ENCODE measurements at places on chromosomes 5 and 9. TPM values are rescaled to one million over a fixed set of nuclear protein-coding genes. Genes with fewer than 3 reads are reported as not detected.

The LCN12 gene
- polyA plus RNA-seq: 20.9 TPM

The TMEM215 gene
- polyA plus RNA-seq: not detected

The CDX1 gene
- 0.34 TPM for polyA plus RNA-seq

The LCN10 gene
- 0.24 TPM for polyA plus RNA-seq

The PCDHGC3 gene
- 110 TPM for polyA plus RNA-seq

The TRMT10B gene
- polyA plus RNA-seq: 26.4 TPM

The PPP2R2B gene
- 0.28 TPM for polyA plus RNA-seq

The QRFP gene
- polyA plus RNA-seq: 0.47 TPM

The BAG1 gene
- 58.0 TPM for polyA plus RNA-seq

- H3K27ac ChIP-seq: no peak overlapping the region
- DNase-seq: no peak
- H3K4me1 ChIP-seq: peaks cover 10% of the 10 kb centered on the region
- H3K36me3 ChIP-seq: no peaks in the 10 kb centered on the region
- H3K4me3 ChIP-seq: no peak overlapping the region
These were observed 134.7 kb downstream of the GADD45G start for GRCh38 chr9:89739511-89739910.

DNA sequence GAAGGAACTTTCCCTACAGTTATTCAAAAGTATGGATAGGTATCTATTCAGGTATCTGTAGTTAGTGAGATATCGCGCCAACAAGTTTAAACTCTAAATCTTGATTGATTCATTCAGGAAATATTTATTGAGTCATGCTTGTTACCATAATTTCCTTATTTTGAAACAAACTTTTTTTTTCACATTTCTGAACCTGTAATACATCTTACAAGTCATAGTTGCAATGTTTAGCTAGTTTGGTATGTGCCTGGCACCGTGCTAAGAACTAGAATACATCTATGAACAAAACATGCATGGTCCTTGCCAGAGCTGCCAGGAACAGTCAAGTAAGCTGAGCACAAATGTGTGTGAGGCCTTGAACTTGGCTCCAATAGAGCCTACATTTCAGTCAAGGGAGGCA, 226.4 kb downstream of the PCSK5 start:
- no peaks in the 10 kb centered on the region for H3K4me1 ChIP-seq
- DNase-seq: no peak
- no peak overlapping the region for H3K27ac ChIP-seq
- H3K27me3 ChIP-seq: no peaks in the 10 kb centered on the region
- H3K4me3 ChIP-seq: no peak overlapping the region

GRCh38 chr9:18260521-18260920, 213.4 kb upstream of the ADAMTSL1 start:
- H3K27me3 ChIP-seq: peaks cover 4% of the 10 kb centered on the region
- H3K4me1 ChIP-seq: no peaks in the 10 kb centered on the region
- no peak overlapping the region for H3K4me3 ChIP-seq
- no peak overlapping the region for H3K27ac ChIP-seq
- H3K36me3 ChIP-seq: no peaks in the 10 kb centered on the region
- no peak for DNase-seq

GRCh38 chr9:99309141-99309939, 87.3 kb downstream of the SEC61B start:
- no peaks in the 10 kb centered on the region for H3K36me3 ChIP-seq

DNA sequence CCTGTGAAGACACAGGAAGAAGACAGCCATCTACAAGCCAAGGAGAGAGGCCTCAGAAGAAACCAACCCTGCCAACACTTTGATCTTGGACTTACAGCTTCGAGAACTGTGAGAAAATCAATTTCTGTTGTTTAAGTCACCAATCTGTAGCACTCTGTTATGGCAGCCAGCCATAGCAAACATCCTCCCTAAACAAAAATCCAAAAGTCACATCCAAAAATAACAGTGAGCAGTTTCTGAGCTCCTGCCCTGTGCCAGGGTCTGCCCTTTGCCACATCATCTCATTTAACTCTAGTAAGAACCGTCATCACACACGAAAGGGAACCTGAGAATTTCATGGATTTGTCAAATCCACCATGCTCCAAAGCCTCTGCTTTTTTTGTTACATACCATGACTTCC, 118.8 kb downstream of the TRIM36 start:
- no peak for DNase-seq
- no peaks in the 10 kb centered on the region for H3K4me1 ChIP-seq
- no peak overlapping the region for H3K27ac ChIP-seq

DNA sequence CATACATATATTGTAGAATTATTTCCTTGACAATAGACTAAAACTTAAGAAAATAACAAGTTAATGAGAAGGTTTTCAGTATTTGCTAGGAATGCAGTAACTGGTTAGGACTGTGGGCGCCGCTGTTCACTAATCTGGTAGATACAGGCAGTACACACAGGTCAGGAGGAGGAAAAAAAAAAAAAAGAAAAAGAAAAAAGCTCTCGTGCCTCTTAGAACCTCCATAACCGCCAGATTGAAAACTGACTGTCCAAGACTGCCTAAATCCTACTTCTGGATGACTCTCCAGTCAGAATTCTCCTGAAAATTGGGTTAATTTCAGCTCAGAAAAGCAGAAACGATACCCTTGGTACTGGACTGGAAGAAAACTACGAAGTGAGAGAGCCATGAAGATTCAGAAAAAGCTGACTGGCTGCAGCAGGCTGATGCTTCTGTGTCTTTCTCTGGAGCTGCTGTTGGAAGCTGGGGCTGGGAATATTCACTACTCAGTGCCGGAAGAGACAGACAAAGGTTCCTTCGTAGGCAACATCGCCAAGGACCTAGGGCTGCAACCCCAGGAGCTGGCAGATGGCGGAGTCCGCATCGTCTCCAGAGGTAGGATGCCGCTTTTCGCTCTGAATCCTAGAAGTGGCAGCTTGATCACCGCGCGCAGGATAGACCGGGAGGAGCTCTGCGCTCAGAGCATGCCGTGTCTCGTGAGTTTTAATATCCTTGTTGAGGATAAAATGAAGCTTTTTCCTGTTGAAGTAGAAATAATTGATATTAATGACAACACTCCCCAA, at the start of gene PCDHGA1:
Gene PCDHGA1, plus strand, starts transcription at position 216 of the 782 bp plus-strand sequence.
- H3K27me3 ChIP-seq: peaks cover 81% of the 10 kb centered on the region
- no peaks in the 10 kb centered on the region for H3K4me1 ChIP-seq
- H3K4me3 ChIP-seq: no peak within 1 kb of the TSS
- no peak within 1 kb of the TSS for H3K27ac ChIP-seq
- no peak for DNase-seq

- no peak overlapping the region for H3K27ac ChIP-seq
- no peaks in the 10 kb centered on the region for H3K27me3 ChIP-seq
- no peaks in the 10 kb centered on the region for H3K4me1 ChIP-seq
- DNase-seq: no peak
- H3K4me3 ChIP-seq: no peak overlapping the region
These were observed 146.1 kb upstream of the ZNF462 start for GRCh38 chr9:106716820-106717219.

DNA sequence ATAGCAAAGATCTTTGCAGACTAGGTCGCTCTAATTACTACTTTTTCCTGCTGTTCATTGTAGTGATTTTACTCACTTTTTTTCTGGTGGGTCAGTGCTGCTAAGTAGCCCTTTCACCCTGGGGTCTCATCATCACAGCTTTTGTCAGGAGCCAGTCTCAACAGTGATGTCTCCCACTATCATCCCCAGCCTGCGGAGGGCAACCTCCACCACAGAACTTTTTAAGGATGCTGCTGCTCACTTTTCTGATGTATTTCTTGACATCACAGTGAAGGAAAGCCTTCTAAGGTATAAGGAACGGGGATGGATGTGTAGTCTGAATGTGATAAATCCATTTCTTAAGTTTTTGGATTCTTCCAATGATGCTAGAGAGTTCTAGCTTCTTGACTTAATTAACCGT, 242.5 kb upstream of the RIOK2 start:
- no peak for DNase-seq
- H3K27ac ChIP-seq: no peak overlapping the region
- H3K4me1 ChIP-seq: no peaks in the 10 kb centered on the region

DNA sequence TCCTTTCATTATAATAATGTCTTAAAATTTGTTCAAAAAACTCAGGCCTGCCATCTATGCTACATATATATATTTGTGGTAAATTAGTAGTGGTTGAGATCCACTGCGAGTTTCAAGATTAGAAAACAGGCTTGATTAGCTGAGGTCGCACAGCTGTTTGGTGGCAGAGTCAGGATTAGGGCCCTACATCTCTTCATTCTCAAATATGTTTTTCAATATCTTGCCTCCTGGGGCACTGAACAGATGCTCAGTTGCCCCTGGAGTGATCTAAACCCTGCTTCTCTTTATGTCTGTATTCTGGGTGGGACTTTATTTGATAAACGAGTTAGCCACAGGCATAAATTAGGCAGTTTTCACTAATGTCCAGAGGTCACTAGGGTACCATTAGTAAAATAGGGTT, 27.8 kb upstream of the CEP120 start:
- H3K27ac ChIP-seq: no peak overlapping the region
- no peak for DNase-seq
- no peaks in the 10 kb centered on the region for H3K36me3 ChIP-seq
- H3K4me3 ChIP-seq: no peak overlapping the region

DNA sequence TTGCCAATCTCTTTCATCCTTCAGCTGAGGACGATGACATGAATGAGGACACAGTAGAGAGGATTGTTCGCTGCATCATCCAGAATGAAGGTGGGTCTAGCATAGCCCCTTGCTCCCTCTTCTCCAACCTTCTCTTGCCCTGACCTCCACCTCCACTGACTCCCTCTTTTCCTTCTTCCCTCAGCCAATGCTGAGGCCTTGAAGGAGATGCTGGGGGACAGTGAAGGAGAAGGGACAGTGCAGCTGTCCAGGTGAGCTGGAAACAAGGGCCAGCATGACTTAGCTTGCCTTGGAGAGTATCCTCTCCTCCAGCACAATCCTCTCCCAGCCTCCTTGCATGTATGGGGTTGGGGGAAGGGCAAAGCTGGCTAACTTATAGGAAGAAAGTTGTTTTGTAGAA, 2.0 kb downstream of the RELL2 start:
- H3K4me3 ChIP-seq: no peak overlapping the region
- no peaks in the 10 kb centered on the region for H3K36me3 ChIP-seq
- H3K27ac ChIP-seq: no peak overlapping the region
- no peaks in the 10 kb centered on the region for H3K27me3 ChIP-seq
- no peak for DNase-seq

DNA sequence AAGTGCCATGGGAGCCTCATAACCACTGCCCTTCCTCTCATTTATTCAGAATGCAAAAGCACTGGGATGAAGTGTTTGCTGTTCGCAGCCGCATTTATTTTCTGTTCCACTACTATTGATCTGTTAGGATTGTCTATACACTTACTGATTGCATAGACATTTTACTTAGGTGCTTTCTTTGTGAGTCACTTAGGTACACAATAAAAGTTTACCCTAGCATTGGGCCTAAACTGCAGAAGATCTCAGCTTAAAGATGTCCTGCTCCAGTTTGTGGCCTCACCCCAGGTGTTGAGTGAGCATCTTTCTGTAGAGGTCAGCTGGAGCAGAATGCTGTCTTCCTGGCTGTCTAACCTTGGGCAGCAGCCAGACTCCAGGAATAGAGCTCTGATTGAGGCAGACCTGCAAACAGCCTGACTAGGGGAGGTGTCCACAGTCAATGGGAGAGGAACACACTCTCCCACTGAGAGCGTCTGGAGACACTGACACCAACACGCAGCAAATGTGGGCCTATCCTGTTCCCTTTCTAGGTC, 54.0 kb downstream of the GPR21 start:
- no peaks in the 10 kb centered on the region for H3K4me1 ChIP-seq
- H3K27ac ChIP-seq: no peak overlapping the region
- no peaks in the 10 kb centered on the region for H3K27me3 ChIP-seq
- H3K4me3 ChIP-seq: no peak overlapping the region

DNA sequence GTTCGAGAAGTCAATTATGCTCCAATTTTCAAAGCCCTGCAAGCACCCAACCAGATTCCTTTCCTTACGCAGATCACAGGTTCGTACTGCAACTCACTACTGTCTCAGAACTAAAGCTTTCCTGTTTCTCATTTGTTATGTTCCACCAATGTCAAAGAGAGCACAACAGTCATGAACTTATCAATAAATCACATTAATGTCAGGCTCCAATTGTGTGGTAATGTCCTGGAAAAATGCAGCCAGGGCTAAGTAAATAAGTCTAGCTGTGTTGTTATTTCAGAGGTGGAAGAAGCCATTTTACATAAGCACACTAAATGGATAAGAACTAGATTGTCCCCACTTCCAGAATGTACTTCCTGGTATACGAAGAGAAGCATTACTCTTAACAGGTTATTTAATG, 488.6 kb upstream of the PTGER4 start:
- H3K27ac ChIP-seq: no peak overlapping the region
- no peak for DNase-seq
- no peaks in the 10 kb centered on the region for H3K27me3 ChIP-seq
- H3K4me1 ChIP-seq: no peaks in the 10 kb centered on the region
- no peaks in the 10 kb centered on the region for H3K36me3 ChIP-seq
- no peak overlapping the region for H3K4me3 ChIP-seq
